H9 (cell line): ENCODE measurements at places on chromosomes 5 and 9.

GRCh38 chr5:129691220-129691619, 56.7 kb upstream of the MINAR2 start:
- DNase-seq, result no peak

DNA sequence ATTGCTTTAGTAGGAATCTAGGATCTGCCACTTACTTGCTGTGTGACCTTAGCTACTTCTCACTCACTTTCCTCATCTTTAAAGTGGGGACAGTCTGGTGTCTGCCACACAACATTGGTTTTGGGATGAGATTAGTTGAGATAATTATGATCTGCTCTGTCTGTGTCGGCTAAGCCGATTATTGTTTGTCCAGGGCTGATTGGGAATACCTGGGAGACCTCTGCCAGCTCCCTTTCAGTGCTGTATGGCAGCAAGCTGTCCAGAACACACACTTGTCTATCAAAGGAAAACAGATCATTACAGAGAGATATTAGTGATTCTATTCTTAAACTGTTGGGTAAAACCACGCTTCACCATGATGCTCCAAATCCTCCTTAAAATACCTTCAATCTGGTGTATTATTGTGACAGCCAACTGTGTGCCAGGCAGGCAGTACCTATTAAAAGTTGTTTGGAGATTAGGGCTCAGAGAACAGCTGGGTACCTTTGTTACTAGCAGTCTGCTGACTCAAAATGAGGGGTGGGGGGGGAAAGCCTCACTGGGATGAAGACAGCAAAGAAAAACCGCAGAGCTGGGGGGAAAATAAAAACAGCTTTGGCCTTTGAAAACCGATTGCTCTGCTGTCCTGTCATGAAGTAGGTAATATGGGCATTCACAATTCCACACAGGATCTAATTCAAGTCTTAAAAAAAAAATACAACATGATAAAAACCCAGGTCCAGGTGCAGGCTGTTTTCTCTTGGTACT, 458.4 kb upstream of the C9orf72 start:
- no peak for DNase-seq

DNA sequence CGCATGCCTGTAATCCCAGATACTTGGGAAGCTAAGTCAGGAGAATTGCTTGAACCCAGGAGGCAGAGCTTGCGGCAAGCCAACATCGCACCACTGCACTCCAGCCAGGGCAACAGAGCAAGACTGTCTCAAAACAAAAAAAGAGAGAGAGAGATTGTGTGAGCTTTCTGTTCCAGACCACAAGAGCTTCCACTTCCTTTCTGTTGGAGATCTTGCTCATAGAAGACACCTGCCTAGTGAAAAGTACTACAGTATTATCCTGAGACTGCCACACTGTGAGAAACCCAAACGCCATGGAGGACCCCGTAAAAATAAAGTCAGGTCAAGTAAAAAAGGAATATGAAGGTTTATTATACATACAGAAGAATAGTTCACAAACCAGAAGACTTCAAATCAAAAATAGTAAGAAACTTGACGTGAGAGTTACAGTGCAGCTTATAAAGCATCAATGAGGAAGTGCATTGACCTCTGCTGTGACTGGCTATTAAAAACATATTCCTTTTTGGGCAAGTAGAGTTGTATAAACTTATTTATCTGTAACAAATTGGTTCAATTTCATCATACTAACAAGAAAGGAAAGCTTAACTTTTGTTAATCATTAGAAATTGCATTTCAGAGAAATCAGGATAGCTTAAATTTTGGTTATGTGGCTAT, 4.3 kb upstream of the EMB start:
- no peak for DNase-seq

GRCh38 chr9:98634685-98635336, 73.9 kb downstream of the GABBR2 start:
- no peak for DNase-seq

DNA sequence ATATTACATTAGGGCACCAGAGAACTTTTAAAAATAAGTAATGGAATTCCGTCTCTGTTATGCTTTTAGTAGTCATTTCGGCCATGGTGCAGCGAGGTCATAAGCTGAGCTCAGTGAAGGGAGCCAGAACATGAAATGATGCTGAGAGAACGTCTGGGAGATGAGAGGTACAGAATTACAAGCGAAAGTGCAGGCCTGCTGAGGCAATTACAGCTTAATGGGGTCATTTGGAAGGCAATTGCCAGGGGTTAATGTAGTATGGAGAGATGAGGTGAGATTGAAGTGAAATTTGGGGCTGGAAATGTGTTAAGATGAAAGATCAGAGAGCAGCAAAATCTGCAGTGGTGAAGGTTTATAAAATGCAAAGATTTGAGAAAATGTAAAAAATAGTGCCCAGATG, 96.5 kb downstream of the PBX3 start:
- no peak for DNase-seq

- DNase-seq, result no peak
Measured at GRCh38 chr9:94921092-94921471, 194.6 kb downstream of the AOPEP start.

DNA sequence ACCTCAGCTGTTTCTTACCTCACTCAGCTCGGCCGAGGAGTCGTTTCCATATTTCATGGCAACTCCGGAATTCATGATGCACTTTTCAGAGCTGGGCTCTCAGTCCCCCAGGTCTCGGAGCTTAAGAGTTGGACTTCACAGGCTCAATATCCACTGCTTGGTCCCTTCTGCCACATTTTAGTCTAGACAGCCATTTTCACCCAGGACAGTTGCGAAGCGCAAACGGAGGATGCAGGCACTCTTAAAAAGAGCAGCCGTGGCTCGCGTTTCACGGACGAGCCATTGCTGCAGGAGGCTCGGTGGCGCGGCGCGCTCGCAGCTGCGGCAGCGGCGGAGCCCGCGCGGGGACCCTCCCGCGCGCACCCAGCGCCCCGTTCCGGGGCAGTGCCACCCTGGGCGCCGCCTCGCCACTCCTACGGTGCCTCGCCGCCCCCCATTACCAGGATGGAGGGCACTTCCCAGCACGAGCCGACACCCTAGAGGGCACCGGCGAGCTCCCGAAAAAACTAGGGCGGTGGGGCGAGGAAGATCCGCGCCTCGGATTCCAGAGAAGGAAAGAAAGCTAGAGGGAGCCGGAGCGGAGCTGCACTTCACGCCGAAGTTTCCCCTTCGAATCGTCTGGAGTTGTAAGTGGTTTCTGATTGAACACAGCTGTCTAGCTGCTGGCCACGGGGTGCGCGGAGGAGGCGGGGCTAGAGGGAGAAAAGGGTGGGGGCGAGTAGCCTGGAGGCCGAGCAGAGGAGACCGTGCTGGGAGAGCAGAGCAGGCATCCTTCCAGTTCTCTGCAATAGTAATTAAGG, 140.3 kb downstream of the TSSK1B start:
- peak; percentile 87 for DNase-seq

GRCh38 chr5:178324481-178325310, 92.1 kb upstream of the PHYKPL start:
- DNase-seq, result no peak

DNA sequence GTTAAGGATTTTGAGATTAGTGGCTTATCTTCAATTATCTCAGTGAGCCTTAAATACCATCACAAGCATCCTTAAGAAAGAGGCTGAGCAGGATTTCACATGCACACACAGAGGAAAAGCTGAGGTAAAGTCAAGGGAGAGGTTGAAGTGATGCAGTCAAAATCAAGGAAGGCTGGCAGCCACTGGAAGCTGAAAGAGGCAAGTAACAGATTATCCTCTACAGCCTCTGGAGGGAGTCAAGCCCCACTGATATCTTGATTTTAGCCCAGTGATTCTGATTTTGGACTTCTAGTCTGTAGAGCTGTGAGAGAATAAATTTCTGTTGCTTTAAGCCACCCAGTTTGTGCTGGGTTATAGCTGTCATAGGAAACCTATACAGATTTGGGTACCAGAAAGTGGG, 80.1 kb downstream of the ANKRD31 start:
- DNase-seq, result no peak

DNA sequence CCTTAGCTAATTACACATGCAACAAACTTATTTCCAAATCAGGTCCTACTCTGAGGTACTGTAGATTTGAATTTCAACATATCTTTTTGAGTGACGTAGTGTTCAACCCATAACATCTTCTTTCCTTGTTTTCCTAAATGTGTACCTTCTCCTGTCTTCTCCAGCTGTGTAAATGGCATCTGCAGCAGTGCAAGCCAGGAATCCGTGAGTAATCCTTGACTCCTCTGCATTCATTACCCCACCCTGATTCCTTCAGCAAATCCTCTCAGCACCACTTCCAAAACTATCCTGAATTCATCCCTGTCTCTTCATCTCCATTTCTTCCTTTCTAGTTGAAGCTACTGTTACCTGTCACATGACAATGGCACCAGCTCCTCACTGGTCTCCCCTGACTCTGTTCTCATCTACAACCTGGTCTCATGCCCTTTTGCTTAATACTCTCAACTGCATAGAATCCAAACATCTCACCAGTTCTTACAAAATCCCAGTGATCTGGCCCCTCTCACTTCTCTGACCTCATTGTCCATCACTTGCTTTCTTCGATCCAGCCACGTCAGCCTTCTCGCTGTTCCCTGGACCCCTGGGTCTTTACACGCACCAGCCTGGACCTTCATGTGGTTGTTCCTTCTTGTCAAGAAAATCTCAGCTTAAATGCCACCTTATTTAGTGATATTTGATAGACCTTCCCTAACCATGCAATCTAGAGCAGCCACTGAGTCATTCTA, 14.6 kb upstream of the TRAF1 start:
- no peak for DNase-seq

DNA sequence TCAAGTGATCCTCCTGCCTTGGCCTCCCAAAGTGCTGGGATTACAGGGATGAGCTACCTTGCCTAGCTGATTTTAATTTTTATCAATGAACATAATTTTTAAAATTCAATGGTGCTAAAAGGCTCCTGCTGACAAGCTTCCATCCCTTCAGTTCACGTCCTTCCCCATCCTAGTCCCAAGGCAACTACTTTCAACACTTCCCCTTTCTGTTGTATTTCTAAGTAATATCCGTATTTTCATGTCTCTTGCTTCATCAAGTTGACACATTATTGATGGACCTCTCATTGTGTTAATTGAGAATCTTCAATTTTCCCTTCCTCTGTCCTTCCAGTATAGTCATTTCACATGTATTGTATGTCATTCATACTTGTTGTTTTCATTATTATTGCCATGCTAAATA, 93.8 kb upstream of the RASGRF2 start:
- no peak for DNase-seq

DNA sequence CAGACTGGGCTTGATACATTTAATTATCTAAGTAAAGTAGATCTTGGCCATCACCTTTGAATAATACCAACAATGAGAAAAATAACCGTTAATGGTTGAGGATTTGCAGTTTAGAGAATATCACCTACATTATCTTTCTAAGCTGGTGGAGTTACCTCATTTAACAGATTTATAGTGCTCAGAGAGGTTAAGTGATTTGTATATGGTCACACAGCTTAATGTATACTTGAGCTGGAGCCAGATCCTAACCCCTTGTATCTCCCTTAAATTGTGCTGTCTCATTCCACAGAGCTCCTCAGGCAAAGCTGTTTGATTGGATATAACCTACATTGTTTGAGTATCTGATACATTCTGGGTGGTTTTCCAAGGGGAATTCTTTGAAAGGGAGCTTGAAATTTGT, 57.8 kb downstream of the INSYN2B start:
- DNase-seq, result no peak

DNA sequence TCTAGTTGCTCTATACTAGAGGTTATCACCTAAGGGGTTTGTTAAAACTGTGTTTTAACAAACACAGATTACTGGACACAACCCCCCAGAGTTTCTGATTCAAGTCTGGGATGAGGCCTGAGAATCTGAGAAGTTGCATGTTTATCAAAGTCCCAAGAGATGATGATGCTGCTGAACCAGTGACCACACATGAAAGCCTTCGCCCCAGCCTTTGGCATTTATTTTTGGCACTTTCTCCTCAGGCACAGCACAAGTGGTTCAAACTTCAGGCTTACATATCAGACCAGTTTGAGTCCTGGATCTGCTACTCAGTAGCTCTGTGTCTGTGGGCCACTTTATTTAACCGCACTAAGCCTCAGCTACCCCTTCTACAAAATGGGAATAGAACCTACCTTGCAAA, 407.2 kb upstream of the PIK3R1 start:
- no peak for DNase-seq

DNA sequence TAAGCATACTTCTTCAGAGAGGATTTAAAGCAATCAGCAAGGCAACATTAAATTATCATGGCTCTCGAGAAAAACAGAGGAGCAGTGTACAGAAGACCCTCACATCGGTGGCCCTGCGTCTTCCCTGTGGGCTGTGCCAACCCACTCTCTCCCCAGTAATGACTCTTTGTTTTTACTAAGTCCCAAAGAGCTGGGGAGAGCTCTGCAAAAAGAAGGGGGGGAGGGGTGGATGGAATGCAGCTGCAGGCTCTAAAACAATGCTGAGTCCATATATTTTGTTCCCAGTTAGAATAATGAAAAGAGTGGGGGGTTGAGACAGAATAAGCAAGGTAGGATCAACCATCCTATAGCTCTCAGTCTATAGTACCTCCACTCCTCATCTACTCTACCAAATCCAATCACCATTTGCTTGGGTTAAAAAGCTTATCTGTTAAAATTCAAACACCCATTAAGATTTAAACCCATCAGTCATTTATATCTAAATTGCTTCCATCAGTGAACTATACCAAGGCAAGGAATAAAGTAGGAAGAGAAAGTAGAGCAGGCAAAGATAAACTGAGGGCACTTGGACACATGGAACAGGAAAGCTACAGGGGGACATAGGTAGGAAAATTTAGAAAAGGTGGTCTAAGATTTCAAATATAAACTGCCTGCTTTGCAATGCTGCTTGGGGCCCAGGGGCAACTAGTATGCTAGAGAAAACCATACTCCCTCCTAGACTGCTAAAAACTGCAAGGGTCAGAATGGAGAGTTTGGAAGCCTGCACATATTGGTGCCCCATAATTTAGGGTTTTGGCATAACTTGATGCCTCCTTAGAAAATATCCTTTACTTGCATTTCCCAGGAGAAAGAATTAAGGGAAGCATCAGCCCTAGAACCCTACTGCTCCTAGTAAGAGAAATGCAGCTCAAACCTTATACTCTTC, 20.6 kb downstream of the ELL2 start:
- DNase-seq, result peak; percentile 37

GRCh38 chr5:170634256-170634990, 130.6 kb downstream of the KCNIP1 start:
- no peak for DNase-seq

- no peak for DNase-seq
Measured at GRCh38 chr5:135122797-135123196, 88.8 kb upstream of the PITX1 start.

GRCh38 chr5:132498152-132498551, 7.6 kb upstream of the IRF1 start:
- DNase-seq, result no peak

- no peak for DNase-seq
Measured at GRCh38 chr9:33429256-33429985, 18.0 kb downstream of the AQP3 start.
